ENCODE measurements at places on chromosomes 1 and 21.

DNA sequence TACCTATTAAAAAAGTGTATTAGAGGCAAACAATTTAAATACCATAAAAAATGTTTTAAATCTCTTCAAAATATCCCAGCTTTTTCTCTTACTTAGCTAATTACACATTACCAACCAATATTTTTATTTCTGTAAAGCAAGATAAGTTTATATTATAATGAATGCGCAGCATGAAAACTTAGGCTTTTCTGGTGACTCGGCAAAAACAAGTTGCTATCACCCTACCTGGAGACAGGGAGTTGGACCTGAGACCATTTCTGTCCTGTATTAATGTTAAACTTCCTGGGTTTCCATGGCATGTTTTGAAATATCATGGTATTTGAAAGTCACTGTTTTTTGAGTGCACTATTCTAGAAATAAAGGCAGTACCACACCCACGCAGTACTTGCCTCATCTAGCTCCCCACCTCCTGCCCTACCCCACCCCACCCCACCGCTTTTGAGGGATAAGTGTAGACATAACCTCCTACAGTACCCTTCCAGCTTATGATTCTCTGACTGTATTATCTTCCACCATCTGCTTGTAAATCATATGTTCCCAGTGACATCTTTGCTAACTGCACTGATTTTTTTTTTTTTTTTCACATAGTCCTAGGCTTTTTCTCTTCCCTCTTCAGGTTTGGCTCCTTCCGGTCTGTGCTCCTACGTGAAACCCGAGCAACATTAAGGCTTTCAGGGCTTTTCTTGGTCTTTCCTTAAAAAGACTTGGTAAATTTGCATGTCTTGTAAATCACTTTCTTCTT, 77.5 kb downstream of the PHTF1 start:
- no peak for DNase-seq

DNA sequence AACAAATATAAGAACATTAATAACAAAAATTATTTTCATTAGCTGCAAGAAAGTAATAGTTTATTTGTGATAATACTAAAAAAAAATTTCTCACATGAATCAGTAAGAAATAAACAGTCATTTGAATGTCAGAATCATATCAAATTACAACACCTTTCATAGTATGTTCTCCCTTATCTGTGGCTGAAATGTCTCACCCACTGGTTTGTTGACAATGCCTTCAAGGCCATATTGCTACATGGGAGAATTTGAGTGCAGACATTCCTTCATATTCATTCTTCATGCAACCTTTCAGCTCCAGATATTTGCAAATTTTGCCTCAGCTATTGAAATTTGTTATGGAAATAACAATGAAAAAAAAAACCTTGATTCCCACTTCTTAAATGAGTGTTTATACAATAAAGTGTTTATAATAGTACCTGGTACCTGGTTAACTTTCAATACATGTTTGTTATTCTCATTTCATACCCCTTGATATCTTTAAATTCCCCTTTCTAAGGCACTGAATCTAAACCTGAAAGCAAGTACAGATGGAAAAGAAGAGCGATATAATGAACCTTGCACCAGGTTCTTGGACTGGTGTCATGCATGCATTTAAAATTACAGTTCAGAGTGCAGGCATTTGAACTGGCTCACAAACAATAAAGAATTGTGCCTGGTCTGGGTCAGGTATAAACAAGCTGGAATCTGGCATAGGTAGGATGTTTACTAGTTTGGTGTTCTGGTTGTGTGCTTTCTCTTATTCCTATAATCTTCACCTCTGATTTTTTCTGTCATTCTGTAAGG, 242.2 kb upstream of the ADGRL2 start:
- DNase-seq = no peak

- no peak for DNase-seq
These were observed 40.7 kb downstream of the SIPA1L2 start for GRCh38 chr1:232589111-232589811.

- no peak for DNase-seq
These were observed 417.0 kb upstream of the ESRRG start for GRCh38 chr1:217140041-217140901.

DNA sequence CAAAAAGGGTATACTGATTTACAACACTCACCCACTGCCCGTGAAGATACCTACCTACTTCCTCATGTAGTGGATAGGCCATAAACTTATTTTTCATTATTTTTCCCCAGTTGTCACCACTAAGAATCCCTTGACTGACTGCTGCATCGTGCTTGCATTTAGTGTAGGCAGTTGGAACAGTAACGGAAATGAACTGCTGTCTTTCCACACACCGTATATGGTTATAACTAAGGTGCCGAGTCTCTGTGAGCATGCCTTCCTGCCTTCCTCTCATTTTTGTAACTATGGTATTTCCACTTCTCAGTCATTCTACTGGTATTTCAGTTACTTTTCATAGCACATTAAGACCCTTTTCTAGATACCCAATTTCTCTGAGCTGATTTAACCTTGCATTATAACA, 36.4 kb downstream of the SLC35F3 start:
- no peak for DNase-seq

DNA sequence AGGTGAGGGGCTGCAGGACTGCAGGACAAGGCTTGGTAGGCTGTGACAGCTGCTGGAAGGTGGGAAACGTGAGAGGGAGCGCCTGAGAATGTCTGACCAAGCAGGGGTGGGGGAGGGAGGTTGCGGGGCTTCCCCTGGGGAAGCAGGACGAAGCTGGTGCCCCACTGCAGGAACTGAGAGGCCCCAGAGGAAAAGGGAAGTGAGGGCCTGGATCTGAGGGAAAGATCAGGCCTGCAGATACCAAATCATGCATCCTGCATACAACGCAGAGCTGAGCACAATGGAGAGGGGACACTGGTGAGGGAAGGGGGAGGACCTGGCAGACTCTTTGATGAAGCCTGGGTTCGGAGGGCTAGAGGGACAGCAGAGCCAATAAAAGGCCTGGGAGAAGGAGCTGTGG, 65.7 kb upstream of the BACE2 start:
- DNase-seq = no peak

DNA sequence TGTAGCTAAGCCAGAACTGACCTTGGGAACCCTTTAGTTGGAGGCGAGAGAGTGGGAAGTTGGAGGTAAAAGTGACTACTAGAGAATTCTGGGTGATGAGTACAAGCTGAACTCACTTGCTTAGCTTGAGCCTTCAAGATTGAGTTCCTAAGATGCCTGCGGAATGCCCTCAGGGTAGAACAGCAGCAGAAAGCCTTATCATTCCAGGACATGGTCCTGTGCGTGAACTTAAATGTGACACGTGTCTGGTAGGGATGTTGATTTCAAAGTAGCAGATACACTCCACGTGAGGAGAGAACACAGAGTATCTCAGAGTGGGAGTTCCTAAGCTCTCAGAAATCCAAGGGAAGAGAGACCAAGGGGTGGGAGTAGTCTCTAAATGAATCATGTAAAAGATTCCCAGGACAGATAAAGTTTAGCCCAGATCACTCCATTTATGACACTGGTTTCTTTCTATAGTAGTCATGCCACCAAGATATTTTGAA, 60.1 kb downstream of the KCNK1 start:
- DNase-seq = no peak

- DNase-seq = no peak
These were observed 82.8 kb downstream of the PHTF1 start for GRCh38 chr1:113676524-113676923.

- no peak for DNase-seq
These were observed 143.7 kb downstream of the PRDM16 start for GRCh38 chr1:3212453-3213355.

DNA sequence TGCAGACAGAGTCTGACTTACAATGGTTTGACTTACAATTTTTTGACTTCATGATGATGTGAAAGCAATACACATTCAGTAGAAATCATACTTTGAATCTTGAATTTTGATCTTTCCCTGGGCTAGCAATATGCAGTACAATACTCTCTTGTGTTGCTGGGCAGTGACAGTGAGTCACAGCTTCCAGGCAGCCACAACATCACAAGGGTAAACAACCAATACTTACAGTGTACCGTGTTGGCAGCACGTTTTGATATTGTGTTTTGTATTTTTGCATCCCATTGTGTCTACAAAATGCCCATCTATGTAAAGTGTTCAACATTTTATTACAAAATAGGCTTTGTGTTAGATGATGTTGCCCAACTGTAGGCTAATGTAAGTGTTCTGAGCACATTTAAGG, 150.9 kb downstream of the NTMT2 start:
- no peak for DNase-seq

- no peak for DNase-seq
These were observed 166.3 kb downstream of the TRIM33 start for GRCh38 chr1:114344656-114345055.

DNA sequence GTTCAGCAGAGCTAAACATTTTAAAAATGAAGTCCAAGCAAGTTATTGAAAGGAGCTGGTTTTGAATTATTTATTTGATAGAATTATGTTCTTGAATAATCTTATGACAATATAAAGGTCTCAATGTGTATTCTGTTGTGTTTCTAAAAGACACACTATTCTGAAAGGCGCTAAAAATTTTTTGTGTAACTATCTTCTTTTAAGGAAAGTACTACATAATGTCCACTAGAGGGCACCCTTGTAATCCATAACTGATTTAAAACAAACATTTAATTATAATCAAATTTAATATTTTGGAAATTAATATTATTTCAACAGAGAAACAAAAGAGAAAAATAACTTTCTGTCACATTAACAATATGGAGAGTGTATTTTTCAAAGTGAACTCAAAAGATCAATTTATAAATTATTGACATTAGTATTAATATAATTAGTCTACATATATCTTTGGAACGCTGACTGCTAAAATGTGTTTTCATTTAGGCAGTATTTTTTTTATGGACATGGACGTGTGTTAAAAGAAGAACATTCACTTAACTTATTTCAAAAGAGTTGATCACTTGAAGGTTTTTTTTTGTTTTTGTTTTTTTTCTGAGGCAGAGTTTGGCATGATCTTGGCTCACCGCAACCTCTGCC, 248.4 kb downstream of the DENND1B start:
- DNase-seq = no peak

GRCh38 chr1:245894843-245895242, 612.2 kb downstream of the SMYD3 start:
- DNase-seq = no peak

GRCh38 chr1:153792631-153793041, 17.4 kb downstream of the SLC27A3 start:
- DNase-seq = no peak
